Regular cardiac myocyte (primary cell): ENCODE measurements at places on chromosomes 12 and 14. TPM values are rescaled to one million over a fixed set of nuclear protein-coding genes. Genes with fewer than 3 reads are reported as not detected.

Gene TMEM253
- not detected in 2 replicates for total RNA-seq

Gene TSPAN9
- total RNA-seq: 34.1 and 38.3 TPM in 2 replicates

Gene CLEC4D
- not detected in 2 replicates for total RNA-seq

Gene TGM1
- 0.19 and 0.85 TPM in 2 replicates for total RNA-seq

Gene SERPINA9
- total RNA-seq: 0.28 and 0.96 TPM in 2 replicates

Gene CLIP1
- total RNA-seq: 50.0 and 65.1 TPM in 2 replicates
